Ureter (tissue), 1 donor: ENCODE measurements at places on chromosomes 3 and 15. TPM values are rescaled to one million over a fixed set of nuclear protein-coding genes. Genes with fewer than 3 reads are reported as not detected.

GRCh38 chr15:51443282-51443914 is 101.9 kb downstream of the GLDN start:
- no peak for DNase-seq

DNA sequence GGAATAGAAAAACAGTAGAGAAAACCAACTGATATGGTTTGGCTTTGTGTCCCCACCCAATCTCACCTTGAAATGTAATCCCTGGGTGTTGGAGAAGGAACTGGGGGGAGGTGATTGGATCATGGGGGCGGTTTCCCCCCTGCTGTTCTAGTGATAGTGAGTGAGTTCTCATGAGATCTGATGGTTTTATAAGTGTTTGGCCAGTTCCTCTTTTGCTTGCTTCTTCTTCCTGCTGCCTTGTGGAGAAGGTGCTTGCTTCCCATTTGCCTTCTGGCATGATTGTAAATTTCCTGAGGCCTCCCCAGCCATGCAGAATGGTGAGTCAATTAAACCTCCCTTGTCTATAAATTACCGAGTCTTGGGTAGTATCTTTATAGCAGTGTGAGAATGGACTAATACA is 48.4 kb downstream of the EOMES start:
- DNase-seq = no peak

GRCh38 chr15:68781766-68782588 is 38.7 kb downstream of the ANP32A start:
- peak; percentile 49 for DNase-seq

DNA sequence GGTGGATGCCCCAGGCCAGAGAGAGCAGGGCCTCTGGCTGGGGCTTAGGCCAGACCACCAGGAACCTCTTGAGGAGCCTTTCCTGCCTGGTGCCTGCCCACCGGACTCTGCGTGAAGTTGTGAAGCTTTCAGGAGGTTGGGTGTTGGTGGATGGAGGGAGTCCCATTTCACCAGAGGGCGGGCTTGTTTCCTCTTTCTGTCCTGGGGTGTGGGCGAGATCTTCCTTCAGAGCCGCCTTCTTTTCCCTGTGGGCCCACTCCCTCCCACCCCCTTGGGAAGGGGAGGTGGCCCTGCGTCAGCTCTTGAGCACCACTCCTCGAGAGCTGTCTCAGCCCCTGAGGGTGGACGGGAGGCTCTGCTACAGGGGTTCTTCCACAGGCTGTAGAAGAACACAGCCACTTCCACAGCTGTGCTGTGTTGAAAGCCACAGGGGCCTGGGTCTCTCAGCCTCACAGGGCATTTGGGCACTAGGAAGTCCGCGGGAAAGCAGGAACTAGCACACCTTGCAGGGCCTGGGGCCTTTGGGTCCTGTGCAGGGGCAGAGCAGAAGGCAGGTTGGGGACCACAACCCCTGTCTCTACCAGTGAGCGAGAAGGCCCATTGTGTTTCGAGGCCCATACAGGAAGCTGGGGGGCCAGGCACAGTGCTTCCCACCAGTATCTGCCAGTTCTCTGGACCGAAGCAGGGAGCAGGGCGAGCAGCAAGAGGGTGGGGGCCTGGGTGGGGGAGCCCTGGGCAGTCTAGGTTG is 2.1 kb downstream of the AMIGO3 start:
- no peak for DNase-seq

DNA sequence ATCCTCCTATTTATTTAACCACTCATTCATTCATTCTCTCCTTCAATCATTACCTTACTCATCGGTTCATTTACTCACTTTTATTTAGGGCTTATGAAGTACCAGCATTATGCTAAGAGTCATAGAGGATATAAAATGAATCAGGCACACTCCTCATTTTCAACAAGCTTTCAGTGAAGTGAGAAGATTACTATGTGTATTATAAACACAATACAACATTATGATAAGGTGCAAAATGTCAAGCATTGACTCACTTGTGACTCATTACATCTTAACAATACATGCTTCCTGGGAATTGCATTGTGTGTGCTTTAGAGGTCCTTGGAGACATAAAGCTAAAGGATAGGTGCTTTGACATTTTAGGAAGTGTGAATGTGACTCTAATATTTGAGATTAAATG is 60.4 kb downstream of the PLAAT1 start:
- no peak for DNase-seq

DNA sequence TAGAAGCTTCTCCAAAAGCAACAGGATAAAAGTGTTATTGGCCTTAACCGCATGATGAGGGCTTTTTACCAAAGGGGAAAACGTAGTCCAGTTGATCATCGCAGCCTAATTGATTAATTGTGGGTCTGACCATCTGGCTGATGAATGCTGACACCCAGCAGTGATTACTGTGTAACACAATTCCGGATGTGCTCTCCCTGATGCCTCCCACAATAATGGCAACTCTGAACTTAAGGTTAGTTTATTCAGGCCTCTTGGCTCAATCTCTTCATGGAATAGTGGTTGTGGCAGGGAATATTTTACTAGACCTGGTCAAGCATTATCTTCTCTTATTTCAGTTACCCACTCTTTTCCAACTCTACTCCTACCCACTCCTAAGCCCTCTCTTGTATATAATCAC is 332.9 kb downstream of the TIGIT start:
- DNase-seq = no peak

The PLA1A gene
- 1.6 TPM for total RNA-seq

- no peak for DNase-seq
These were observed 51.1 kb upstream of the APEH start for GRCh38 chr3:49623071-49623470.

The GRIP2 gene
- total RNA-seq = 2.3 TPM

The ASB14 gene
- not detected for total RNA-seq

The AGBL1 gene
- total RNA-seq = not detected

The PLA2G4B gene
- total RNA-seq = 30.0 TPM

The CCK gene
- not detected for total RNA-seq

The SH2D7 gene
- not detected for total RNA-seq

DNA sequence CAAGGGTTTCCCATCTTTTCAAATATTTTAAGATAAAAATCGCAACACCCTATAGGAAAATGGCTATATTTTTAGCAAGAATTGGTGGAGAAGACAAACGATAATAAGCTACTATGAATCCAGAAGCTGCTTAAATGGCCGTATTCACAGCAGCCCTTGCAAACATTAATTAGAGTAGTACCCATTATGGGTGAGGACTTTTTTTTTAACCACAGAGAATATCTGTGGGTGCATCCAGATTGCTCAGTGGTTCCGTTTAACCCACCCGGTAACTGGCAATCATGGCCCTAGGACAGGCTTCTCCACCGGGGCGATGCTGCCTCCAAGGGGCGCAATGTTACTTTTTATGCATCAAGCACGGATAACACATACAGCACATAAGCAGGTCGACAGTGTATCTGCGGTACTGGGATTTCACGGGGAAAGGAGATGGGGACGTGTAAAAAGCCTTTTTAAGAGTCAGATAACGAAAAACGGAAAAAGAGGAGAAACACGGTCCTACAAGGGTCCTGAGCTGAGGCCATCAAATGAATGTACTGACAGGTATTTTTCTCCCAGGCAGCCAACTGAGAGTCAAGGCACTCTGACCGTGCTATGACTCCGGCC is 968 bp upstream of the TMEM266 start:
- no peak for DNase-seq

DNA sequence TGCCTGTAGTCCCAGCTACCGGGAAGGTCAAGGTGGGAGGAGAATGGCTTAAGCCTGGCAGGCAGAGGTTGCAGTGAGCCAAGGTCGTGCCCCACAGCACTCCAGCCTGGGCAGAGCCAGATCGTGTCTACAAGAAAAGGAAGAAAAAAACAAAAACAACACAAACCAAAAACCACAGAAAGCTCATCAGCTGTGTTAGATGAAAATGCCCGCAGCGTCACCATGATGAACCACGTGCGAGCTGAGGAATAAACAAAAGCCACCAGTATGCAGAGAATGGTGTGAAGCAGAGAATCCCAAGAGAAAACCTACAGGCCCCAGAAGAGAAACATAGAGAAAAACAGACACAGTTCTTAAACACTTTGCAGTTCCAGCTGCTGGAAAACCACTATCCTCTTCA is 19.7 kb upstream of the TM4SF19 start:
- DNase-seq = no peak

DNA sequence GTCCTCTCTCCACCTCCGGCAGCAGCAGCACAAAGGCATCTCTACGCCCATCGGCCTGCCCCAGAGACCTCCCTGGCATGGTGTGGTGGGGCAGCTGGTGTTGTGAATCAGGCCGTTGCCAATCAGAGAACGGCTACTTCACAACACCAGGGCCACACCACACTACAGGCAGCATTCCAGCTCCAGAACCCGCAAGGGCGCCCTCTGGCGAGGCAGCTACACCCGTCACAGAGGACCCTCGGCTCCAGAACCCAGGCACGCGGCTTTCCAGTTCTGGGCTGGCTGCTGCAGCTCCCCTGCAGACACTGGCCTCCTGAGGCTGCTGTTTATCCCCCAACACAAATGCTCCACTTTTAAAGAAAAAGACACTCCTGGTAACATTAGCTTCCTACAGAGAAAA is 127.5 kb upstream of the TOPAZ1 start:
- DNase-seq = no peak

DNA sequence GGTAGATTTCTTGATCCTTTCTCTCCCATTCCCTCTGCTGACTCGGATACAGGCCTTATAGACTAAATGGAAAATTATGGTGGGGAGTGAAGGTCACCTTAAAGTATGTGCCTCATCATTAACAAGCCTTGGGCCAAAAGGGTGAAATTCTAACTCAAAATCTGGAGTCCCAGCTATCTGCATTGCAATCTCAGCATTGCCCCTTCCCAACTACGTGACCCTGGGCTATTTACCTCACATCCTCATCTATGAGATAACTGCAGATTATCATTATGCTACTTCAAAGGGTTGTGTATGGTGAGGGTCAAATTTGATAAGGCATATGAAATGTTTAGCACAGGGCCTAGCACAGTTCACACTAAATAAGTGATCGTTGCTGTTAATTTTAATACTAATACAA is 147.7 kb downstream of the WNT5A start:
- DNase-seq = no peak

DNA sequence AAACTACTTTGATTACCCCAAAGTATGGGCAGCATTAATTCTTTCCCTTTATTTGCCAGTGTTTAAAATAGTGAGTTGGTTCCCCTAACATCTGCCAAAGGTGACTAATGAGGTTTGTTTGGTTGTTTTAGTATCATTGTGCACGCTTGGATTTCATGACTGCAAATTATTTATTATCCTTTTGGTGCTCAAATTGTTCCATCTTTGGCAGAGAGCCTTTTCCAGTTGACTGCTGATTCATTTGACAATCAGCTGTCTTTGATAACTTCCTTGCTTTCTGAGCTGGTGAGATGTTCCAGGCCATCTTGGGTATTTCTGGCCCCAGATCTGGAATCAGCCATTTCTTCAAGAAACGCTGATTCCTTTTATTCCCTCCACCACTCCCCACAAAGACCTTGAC is 8.9 kb downstream of the DLEC1 start:
- no peak for DNase-seq

GRCh38 chr3:8610951-8611350 is 33.6 kb downstream of the SSUH2 start:
- peak; percentile 24 for DNase-seq

The MAN2C1 gene
- total RNA-seq = 325 TPM

The GPR62 gene
- total RNA-seq = 0.57 TPM

The GPR15 gene
- 4.0 TPM for total RNA-seq

The SLC28A1 gene
- total RNA-seq = not detected

The TMEM40 gene
- 63.3 TPM for total RNA-seq

DNA sequence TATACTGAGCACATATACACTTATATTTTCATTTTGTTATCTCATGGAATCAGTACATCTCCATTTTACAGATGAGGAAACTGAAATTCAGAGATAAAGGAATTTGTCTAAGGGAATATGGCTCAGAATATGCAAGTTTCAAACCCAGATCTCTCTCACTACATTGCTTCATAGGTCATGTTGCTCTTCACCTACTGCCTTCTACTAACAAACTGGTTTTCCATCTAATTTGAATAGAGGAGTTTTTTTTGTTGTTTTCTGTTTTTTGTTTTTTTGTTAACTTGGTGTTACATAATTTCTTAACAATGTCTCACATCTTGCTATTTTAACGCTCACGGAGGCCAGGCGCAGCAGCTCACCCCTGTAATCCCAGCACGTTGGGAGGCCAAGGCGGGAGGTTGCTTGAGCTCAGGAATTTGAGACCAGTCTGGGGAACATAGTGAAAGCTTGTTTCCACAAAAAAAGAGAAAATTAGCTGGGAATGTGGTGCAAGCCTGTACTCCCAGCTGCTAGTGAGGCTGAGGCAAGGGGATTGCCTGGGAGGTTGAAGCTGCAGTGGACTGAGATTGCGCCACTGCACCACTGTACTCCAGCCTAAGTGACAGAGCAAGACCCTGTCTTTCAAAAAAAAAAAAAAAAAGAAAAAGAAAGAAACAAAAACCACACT is 37.0 kb downstream of the FMN1 start:
- no peak for DNase-seq

The PRKCD gene
- 82.2 TPM for total RNA-seq

- no peak for DNase-seq
These were observed 228.5 kb upstream of the MME start for GRCh38 chr3:154851644-154852043.

DNA sequence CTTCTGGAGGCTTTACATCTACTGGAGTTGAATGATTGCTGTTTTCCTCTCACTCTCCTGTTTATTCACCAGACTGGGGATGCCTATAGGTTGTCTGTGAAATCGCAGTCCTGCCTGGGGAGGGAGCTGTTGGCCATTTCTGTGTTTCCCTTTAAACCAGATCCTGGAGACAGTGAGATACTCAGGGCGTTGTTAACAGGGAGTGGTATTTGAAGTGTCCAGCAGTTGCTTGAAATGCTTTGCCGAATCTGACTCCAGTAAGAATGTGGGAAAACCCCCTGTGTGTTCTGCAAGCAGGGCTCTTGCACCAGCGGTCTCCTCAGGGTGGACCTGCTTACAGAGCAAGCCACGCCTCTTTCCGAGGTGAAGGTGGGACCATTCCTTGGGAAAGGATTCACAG is 4.3 kb upstream of the LRRK1 start:
- DNase-seq = no peak

The ALDH1A2 gene
- total RNA-seq = 72.7 TPM

GRCh38 chr3:50135964-50136363 is 19.2 kb upstream of the SEMA3F start:
- no peak for DNase-seq

- peak; percentile 43 for DNase-seq
These were observed 1.7 kb downstream of the LRRN1 start for GRCh38 chr3:3800685-3801493.

GRCh38 chr3:56899851-56900250 is 98.1 kb upstream of the ARHGEF3 start:
- DNase-seq = no peak

- no peak for DNase-seq
These were observed 107.9 kb upstream of the ATP10A start for GRCh38 chr15:25971053-25971452.

- no peak for DNase-seq
These were observed 198.5 kb upstream of the RARB start for GRCh38 chr3:25229586-25229985.

- DNase-seq = no peak
These were observed 310.8 kb downstream of the PTPRG start for GRCh38 chr3:61872077-61872706.

GRCh38 chr15:63699101-63699785 is 102.1 kb downstream of the FBXL22 start:
- no peak for DNase-seq

- DNase-seq = no peak
These were observed 46.2 kb downstream of the ZNF385D start for GRCh38 chr3:21704796-21705195.

GRCh38 chr15:77830051-77830468 is 197.3 kb upstream of the LINGO1 start:
- no peak for DNase-seq
